Substantia nigra (tissue), 51 donors: ENCODE measurements at places on chromosomes 6 and 20.
A peak's percentile ranks its signal among the peaks of the same experiment; 100 is the strongest.

GRCh38 chr6:145878591-145879295 lies 64.1 kb upstream of the FBXO30 start:
- DNase-seq, result no peak

DNA sequence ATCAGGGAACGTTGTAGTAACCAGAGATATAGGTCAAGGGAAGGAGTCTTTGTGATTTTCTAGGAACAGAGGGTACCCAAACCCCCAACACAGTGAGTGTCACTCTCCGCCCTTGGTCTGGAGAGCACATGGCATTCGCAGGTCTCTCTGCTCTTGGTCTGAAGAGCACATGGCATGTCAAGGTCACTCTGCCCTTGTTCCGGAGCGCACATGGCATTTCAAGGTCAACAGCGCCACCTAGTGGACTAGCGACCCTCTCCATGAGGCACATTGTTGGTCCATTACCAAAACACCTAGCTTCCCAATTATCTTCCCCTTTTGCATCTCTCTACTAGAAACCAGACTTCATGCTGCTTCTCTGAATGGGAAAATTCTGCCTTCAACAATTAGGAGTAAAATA lies 260.0 kb downstream of the C6orf118 start:
- DNase-seq, result no peak

GRCh38 chr6:25266456-25267100 lies 12.6 kb upstream of the CARMIL1 start:
- no peak for DNase-seq

GRCh38 chr6:27541212-27541932 lies 68.5 kb upstream of the ZNF184 start:
- no peak for DNase-seq

- no peak for DNase-seq
Observed at GRCh38 chr20:51313358-51313827, 229.1 kb downstream of the NFATC2 start.

DNA sequence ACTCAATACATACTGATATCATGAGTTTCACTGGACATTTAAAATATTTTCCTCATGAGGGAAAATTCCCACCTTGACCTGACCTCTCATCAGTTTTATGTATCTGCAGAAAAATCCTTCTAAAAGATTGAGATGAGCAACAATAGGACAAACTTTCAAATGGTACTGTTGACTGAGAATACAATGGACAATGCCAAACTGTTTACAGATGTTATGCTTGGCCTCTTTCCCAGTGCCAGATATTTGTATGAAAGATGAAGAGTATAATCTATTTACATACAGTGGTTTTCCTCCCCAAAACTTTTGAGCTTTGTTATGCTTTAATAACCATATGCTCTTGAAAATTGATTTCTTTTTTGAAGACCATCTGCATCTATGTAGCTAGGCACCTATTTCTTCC lies 245.1 kb upstream of the RSPO3 start:
- no peak for DNase-seq

DNA sequence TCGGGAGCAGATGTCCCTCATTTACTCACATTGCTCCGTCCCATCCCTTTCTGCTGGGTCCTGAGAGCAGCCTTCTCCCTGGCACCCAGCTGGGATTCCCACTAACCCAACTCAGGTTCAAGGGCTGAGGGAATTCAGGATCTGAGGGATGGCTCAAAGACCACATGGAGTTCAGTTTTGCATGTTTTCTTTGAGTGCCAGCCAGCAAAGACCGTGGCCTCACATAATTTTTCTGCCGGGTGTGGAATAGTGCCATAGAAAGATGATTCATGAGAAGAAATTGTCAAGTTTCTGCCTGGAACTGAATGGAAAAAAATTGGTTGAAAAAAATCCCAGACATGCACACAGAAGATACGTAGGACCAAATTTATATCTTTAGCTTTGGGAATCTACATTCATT lies 168.6 kb downstream of the CD83 start:
- no peak for DNase-seq

- peak; percentile 63 for DNase-seq
Observed at GRCh38 chr6:130885392-130886192, 58.4 kb downstream of the SMLR1 start.

- no peak for DNase-seq
Observed at GRCh38 chr6:140602431-140603248, 1228.2 kb upstream of the CITED2 start.

GRCh38 chr6:136226027-136226673 lies 24.0 kb downstream of the MTFR2 start:
- no peak for DNase-seq

GRCh38 chr20:50991076-50991475 lies 31.8 kb downstream of the KCNG1 start:
- DNase-seq, result no peak

GRCh38 chr6:75935473-75935793 lies 137.0 kb downstream of the IMPG1 start:
- no peak for DNase-seq

GRCh38 chr6:40966860-40967259 lies 72.2 kb downstream of the UNC5CL start:
- no peak for DNase-seq

GRCh38 chr20:21100578-21101452 lies 5.3 kb downstream of the LINC00237 start:
- DNase-seq, result no peak

DNA sequence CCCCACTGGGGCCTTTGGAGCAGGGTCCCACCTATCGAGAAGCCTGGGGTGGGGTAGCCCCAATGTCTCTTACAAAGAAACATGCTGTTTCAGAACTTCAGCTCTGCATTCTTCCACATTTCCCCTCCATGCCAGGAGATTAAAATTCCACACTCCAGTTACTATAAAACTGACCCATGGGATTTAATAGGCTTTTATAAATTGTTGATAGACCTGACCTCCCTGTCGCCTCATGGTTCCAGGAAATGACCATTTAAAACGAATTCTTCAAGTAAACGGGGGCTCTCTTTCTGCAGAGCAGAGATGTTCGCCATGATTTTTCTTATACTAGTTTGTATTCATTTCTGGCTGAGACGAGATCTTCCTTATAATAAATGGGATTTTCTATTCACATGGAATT lies 19.3 kb downstream of the RIN2 start:
- DNase-seq, result no peak

GRCh38 chr6:165728216-165728615 lies 65.2 kb upstream of the PDE10A start:
- no peak for DNase-seq

DNA sequence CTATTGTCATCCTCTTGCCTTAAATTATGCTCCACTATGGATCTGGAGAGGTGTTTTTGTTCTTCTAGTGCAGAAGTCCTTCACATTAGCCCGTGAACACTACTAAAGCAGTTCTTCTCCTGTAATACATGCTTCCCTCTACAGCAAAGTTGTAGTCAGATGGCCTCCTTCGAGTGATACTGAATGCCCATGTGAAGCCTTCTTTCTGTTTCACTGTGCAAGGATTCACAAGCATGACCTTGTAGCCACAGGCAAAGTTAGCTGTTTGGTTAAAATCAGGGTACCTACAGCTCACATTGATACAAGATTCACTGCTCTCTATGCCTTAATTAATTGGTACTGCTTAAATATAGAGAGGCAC lies 47.6 kb downstream of the ARHGAP18 start:
- DNase-seq, result no peak

- DNase-seq, result no peak
Observed at GRCh38 chr20:62367633-62368391, 700 bp upstream of the LAMA5 start.

- no peak for DNase-seq
Observed at GRCh38 chr20:41118632-41119031, 18.7 kb upstream of the PLCG1 start.

DNA sequence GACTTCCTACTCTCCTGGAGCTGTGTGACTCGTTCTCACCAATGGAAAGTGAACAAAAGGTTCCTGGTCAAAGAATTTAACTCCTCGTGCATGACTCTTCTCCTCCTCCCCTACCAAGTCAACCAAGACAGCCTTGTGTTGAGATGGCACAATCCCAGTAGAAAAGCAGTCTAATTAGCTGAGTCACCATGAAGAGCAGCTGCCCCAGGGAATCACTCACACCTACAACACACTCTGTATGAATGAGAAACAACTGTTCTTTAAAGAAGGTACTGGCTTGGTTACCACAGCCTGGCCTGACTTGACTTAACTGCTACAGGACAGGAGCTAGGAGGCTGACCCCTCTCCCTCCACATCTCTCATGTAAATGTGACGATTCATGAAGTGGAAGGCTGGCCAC lies 2.9 kb upstream of the HLA-DOB start:
- no peak for DNase-seq

DNA sequence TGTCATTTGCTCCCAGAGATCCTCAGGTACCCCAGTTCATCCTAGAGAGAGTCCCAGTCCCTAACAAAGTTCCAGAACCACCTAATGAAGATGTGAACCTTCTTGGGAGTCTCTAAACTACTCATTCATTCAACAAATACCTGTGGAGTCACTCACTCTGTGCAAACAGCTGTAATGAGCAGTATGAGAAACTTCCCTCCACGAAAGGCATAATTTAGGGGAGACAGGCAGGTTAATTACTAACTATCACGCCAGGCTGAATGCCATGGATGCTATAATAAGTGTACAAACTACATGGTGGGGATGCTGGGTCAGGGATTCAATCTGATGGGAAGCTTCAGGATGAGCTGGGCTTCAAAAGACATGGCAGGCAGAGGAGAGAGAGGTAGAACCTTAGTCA lies 70.1 kb upstream of the AFDN start:
- DNase-seq, result no peak

GRCh38 chr20:59575216-59575615 lies 29.1 kb upstream of the PHACTR3 start:
- DNase-seq, result no peak

DNA sequence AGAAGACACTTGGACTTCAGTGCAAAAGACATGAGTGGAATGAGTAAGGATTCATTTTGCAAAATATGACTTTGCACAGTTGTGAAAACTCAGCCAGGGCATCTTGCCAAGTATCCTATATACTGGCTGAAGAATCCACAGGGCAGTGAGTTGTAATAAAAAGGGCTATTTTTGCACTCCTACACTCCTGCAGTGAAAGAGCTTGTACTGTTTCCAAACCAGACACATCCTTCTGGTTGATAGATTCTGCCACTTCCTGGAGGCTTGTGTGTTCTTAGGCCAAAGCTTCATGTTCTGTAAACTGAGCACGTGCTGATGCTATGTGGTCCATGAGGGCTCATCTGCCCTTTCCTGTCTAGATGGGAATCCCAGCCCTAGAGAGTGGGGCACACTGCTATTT lies 34.9 kb downstream of the GMPR start:
- no peak for DNase-seq

DNA sequence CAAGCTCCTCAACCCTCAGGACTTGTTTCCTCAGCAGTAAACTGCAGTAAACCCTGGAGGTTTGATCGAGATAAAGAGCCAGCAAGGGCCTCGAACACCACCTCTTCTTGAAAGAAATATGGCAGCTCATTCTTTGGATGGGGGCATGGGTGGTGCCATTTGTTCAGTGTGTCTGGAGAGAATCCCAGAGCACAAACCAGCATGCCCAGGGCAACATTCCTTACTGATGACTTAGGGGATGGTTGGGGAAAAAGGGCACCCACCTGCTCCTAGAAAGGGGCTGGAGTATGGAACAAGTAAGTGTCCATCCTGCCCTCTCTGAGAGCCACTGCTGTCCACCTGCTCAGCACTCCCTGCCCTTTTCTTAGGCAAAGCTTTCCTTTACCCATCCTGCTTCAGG lies 31.3 kb upstream of the ZFAND3 start:
- no peak for DNase-seq

GRCh38 chr6:166739976-166740318 lies 112.9 kb upstream of the RPS6KA2 start:
- DNase-seq, result no peak

- peak; percentile 14 for DNase-seq
Observed at GRCh38 chr20:36833275-36834020, 42.5 kb upstream of the TLDC2 start.

- no peak for DNase-seq
Observed at GRCh38 chr20:21719592-21720214, 14.2 kb downstream of the PAX1 start.

- no peak for DNase-seq
Observed at GRCh38 chr6:108658174-108658573, 97.5 kb downstream of the FOXO3 start.

- no peak for DNase-seq
Observed at GRCh38 chr6:33280539-33280938, 3.6 kb downstream of the B3GALT4 start.

DNA sequence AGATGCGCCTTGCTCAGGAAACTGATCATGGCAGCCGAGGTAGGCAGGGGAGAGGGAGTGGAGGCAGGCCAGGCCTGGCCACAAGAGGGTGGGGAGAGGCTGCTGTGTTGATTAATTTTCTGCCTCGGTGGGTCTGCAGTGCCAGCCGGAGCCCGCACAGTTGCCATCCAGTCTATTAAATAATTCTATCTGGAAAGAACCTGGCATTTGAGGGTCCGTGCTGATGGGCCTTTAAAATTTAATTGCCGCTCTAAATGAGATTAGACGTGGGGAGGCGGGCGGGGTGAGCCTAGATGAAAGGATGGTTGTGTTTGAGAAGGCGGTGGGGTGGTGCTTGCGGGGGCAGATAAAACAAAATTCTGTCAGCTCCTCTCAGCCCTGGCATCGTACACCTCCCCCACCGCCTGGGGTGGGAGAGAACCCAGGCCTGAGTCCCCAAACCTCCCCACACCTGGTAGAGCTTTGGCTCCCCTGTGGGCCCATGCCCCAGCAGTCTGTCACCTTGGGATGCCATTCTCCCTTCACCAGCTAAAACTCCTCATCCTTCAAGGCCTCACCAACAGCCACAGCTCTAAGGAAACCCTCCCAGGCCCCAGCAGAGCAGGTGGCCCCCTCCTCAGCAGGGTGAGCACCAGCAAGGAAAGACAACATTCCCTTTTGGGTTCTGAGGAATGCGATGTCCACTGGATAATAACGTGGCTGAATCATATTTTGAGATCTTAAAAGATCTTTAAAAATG lies 167.3 kb downstream of the GRM4 start:
- DNase-seq, result no peak

DNA sequence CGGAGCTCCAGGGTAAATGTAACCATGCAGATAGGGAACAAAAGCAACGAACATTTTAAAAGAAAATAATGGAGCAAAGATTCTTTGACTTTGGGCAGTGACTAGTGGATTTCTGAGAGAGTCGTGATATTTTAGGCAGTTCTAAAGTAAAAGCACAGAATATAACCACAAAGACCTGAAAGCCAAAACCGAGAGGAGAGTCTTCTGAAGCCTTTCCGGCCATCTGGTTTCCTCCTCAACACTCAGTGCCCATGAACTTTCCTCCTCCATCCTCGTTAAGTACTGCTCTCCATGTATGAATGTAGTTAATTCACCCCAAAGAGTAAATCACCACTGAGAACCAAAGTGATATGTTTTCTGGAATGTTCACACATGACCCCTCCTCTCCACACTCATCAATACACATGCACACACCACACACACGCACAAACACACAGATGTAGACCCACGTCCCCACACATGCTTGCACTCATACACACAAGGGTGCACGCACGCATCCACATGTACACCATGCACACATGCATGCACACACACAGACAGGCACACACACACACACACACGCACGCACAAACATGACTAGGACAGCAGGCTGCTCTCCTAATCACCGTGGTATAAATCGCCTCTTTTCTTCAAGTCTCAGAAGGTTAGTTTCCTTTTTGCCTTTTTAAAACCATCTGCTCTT lies 109.5 kb downstream of the MYLK4 start:
- no peak for DNase-seq

GRCh38 chr20:17014217-17014616 lies 212.6 kb upstream of the PCSK2 start:
- DNase-seq, result no peak

- DNase-seq, result no peak
Observed at GRCh38 chr20:56217829-56218228, 30.7 kb upstream of the MC3R start.

GRCh38 chr6:134061440-134061839 lies 9.0 kb upstream of the SLC2A12 start:
- no peak for DNase-seq

GRCh38 chr20:4406627-4407026 lies 315.1 kb upstream of the PRND start:
- no peak for DNase-seq
